ENCODE measurements at places on chromosomes 6 and 20.

DNA sequence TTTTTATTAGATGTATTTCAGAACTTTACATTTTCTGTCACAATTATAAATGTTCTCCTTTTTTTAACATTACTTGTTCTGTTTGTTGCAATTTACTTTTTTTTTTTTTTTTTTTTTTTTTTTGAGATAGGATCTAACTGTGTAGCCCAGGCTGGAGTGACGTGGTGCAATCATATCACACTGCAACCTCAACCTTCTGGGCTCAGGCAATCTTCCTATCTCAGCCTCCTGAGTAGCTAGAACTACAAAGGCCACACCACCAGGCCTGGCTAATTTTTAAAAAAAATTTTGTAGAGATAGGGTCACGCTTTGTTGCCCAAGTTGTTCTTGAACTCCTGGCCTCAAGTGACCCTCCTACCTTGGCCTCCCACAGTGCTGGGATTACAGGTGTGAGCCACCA, 15.1 kb upstream of the MBOAT1 start:
- DNase-seq = no peak

- no peak for DNase-seq
Observed at GRCh38 chr6:138795809-138796603, at the start of gene ECT2L. Gene ECT2L (plus strand): TSS chr6:138796087. CDS start chr6:138813275, 17,188 bp downstream.

DNA sequence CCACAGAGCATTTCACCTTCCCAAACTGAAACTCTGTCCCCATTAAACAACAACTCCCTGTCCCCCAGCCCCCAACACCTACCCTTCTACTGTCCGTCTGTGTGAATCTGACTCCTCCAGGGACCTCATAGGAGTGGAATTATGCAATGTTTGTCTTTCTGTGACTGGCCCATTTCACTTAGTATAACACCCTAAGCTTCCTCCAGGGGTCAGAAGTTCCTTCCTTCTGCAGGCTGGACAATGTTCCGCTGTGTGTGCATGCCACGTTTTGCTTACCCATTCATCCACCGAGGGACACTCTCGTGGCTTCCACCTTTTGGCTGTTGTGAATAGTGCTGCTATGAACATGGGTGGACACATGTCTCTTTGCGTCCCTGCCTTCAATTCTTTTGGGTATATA, 37.6 kb upstream of the MPC1 start:
- DNase-seq = no peak

- DNase-seq = peak; percentile 85
Observed at GRCh38 chr6:37272834-37273566, 15.1 kb upstream of the TMEM217 start.

GRCh38 chr6:36169023-36170007, 27.2 kb upstream of the BRPF3 start:
- no peak for DNase-seq

DNA sequence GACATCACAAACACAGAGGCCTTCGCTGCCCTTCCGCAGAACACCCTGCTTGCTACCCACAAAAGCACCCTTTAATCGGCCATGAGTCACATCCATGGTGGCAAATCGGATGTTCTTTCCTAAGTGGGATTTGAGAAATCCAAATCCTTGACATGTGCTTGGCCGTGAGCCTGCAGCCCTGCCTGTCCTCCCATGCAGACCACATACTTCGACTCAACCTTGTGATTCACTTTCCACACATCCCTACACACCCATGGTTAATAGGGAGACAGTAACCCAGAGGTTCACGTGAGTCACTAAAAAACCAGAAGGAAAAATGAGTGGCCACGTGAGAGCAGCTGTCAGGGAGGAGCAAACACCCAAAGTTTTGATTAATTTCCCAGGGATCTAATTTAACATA, 19.4 kb downstream of the RAMACL start:
- DNase-seq = no peak

DNA sequence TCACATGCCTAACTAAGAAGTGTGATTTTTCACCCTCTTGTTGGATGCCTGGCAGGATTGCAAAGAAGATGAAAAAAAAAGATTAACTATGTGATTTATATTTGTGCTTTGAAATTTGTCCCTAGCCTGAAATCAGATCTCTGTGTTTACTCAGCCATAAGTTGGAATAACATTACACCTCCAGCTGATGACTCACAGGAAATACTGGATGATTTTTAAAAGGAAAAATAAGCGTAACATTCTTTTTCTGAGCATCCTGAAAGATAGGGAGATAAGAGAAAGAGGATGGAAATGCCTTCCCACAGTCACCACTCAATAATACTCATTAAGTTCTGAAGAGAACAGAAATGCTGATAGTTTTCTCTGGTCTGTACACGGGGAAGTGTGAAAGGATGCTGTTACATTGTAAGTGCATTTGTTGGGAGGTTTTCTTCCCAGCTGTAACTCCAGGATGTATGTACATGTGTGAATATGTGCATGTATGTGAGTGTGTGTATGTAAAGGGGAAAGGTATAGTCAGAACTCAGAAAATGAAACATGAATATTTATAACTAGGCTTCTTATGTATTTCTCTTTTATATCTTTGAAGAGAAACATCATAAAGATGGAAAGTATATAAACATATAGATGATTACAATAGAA, 37.4 kb upstream of the RIPPLY2 start:
- DNase-seq = no peak

- DNase-seq = peak; percentile 84
Observed at GRCh38 chr6:142902636-142903053, 42.3 kb downstream of the HIVEP2 start.

- no peak for DNase-seq
Observed at GRCh38 chr20:37161830-37162549, 17.1 kb upstream of the RPN2 start.

- no peak for DNase-seq
Observed at GRCh38 chr6:91654793-91655192, 1067.9 kb upstream of the MAP3K7 start.

GRCh38 chr20:54431156-54431944, 44.0 kb upstream of the DOK5 start:
- no peak for DNase-seq

GRCh38 chr6:138972226-138972665, 15.8 kb downstream of the REPS1 start:
- no peak for DNase-seq

DNA sequence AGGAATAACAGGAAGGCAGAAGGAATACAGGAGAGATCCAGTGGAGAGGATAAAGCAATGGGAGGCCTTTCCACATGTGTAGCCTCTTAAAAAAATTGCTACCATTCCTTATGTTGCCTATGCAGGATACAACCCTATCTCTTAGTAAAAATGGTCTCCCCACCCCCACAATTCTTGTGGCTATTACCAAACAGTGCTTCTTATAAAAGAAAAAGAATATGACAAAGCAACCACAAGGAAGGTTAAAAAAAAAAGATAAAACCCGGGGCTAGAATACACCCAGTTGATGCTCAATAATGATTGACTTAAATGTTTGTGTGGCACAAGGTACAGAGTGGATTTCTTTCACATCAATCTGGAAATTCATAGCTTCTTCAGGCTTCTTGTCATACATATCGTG, 250.9 kb downstream of the HIVEP2 start:
- DNase-seq = no peak

- no peak for DNase-seq
Observed at GRCh38 chr6:55617272-55617671, 38.3 kb upstream of the HMGCLL1 start.

DNA sequence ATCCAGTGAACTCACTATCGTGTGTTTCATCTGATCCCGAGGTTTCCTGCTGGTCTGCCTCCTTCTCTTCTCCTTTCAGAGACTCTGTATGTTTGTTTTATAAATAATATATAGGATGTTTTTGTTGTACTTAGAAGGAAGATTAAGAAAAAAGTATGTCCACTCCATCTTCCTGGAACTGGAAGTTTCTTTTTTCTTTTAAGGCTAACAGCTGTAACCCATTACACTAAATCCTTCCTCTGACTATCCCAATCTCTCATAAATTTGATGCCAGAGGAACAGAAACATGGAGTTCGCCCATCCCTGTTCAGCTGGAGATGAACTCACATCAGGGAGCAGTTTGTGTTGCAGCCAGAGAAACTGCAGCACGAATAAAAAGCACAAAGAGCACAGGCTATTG, 20.7 kb downstream of the RIPK1 start:
- no peak for DNase-seq

DNA sequence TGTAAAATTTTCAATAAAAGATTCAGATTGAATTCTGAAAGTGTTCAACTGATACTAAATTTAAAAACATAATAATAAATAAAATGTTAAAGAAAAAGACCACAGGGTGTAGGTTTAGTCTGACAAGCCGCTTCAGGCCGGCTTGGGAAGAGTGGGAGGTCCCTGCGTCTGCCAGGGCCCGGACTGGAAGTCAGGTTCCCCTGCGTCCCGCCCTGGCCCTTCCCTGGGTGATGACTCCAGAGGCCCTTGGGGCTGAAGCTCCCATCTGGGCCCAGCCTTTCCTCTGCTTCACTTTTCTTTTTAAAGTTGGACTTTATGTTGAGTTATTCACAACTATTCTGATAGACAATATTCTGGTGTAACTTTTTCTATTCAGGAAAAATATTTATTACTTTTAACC, 93.3 kb downstream of the SMOC2 start:
- no peak for DNase-seq

- no peak for DNase-seq
Observed at GRCh38 chr6:46056906-46057529, 41.4 kb upstream of the CLIC5 start.

DNA sequence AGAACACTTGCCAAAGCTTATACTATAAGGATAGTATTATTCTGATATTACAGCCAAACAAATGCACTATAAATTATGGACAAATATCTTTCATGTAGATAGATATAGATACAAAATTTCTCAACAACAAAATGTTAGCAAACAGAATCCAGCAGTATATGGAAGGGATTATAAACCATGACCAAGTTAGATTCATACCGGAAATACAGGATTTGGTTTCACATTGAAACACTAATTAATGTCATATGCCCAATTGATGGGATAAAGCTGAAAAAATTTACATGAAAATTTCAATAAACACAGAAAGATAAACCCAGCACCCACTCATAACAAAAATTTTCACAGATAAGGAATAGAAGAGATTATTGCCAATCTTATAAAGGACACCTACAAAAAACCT, 770.3 kb upstream of the SLC35B3 start:
- no peak for DNase-seq
